Type B pancreatic cell (in vitro differentiated cells): ENCODE measurements at places on chromosomes 1 and 21.
A peak's percentile ranks its signal among the peaks of the same experiment; 100 is the strongest.

- no peak for DNase-seq
- peaks cover 7% of the 10 kb centered on the region for H3K27me3 ChIP-seq
- H3K27ac ChIP-seq = no peak overlapping the region
- peak overlapping the region; percentile 53 for H3K4me3 ChIP-seq
Measured at GRCh38 chr1:76807543-76808260, 59.6 kb upstream of the ST6GALNAC5 start.

DNA sequence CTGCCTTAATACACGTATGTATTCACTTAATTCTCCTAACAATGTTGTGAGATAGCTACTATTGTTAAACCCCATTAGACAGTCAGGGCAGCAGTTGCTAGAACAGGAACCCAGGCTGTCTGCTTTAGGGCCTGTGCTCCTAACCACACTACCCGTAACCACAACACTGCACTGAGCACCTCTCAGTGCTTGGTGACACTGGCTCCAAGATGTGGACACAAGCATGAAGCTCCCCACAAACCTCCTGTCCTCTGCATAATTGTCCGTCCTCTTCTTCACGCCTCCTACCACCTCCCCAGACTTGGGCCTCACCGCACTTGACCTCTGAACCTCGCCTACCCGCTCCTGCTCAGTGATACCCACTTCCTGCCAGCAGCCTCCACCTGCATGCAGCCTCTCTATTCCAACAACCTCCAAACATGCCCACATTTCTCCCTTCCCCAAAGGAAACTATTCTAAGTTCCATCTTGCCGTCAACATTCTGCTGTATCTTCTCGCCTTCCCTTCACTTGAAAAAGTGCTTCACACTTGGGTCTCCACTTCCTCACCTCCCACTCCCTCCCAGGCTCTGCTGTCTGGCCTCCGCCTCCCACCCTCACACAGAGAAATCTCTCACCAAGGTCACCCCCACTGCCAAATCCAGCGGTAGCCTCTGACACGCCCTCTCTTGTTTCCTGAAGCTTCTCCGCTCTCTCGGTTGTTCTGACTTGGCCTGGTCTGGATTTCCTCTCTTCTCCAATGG, 14.6 kb upstream of the AHDC1 start:
- H3K4me3 ChIP-seq = no peak overlapping the region
- H3K27ac ChIP-seq = no peak overlapping the region
- H3K4me1 ChIP-seq = peaks cover 9% of the 10 kb centered on the region

DNA sequence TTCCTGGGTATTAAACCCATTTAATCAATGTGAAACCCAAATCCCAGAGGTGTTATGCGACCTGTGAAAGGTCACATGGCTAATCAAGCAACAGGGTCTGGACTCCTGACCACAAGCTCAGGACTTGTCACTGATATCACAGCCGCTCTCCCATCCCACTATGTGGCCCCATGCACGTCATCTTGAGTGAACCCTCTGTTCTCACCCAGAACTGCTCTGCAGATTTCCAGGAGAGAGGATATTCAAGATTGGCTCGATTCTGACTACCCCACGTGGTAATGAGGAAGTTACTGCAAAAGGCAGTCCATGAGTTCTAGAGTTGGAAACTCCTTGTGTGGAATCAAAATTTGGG, 173.5 kb upstream of the ETV3 start:
- no peak overlapping the region for H3K27ac ChIP-seq
- no peaks in the 10 kb centered on the region for H3K36me3 ChIP-seq
- no peak overlapping the region for H3K4me3 ChIP-seq

DNA sequence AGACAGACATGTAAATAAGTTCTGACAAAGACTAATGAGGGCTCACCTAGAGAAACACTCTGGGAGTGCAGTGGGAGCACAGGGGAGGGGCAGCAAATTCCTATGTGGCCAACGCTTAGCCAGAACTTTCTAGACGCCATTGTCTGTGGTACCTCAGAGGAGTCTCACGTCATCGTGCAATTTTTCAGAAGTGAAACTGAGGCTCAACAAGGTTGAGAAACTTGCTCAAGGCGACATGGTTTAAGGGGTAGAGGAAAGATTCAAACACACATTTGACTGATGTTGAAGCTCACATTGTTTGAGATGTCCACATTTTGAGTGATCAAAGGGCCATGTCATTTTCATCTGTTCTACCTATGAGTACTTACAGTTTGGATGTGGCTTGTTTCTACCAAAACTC, 152.6 kb upstream of the LMO4 start:
- peaks cover 13% of the 10 kb centered on the region for H3K4me1 ChIP-seq
- H3K27ac ChIP-seq = no peak overlapping the region
- no peak for DNase-seq
- no peaks in the 10 kb centered on the region for H3K27me3 ChIP-seq
- peaks cover 6% of the 10 kb centered on the region for H3K36me3 ChIP-seq

- DNase-seq = no peak
- H3K27ac ChIP-seq = no peak overlapping the region
- no peak overlapping the region for H3K4me3 ChIP-seq
- peaks cover 15% of the 10 kb centered on the region for H3K4me1 ChIP-seq
- peaks cover 3% of the 10 kb centered on the region for H3K36me3 ChIP-seq
- no peaks in the 10 kb centered on the region for H3K27me3 ChIP-seq
Measured at GRCh38 chr1:184499616-184500015, 112.8 kb downstream of the C1orf21 start.

- DNase-seq = no peak
- no peak overlapping the region for H3K27ac ChIP-seq
- peaks cover 83% of the 10 kb centered on the region for H3K27me3 ChIP-seq
- H3K4me3 ChIP-seq = no peak overlapping the region
Measured at GRCh38 chr1:110604586-110605148, 1.5 kb downstream of the KCNA2 start.

DNA sequence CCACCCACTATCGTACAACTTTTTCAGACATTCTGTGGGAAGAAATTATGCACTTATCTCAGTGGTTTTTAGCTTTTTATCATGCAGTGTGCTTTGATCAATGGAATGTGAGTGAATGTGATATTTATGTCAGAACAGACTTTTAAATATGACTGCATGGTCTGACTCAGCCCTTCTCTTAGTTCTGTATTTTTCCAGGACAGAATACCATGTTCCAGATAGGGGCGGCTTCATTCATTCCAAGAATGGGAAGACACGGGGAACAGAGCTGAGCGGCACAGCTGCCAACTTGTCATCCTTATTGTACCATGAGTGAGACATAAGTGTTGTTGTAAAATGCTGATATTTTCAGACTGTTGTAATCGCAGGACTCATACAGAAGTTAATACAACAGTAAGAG, 214.6 kb upstream of the NCAM2 start:
- H3K27me3 ChIP-seq = no peaks in the 10 kb centered on the region
- no peak overlapping the region for H3K27ac ChIP-seq
- H3K4me3 ChIP-seq = no peak overlapping the region
- no peak for DNase-seq
- H3K4me1 ChIP-seq = no peaks in the 10 kb centered on the region

DNA sequence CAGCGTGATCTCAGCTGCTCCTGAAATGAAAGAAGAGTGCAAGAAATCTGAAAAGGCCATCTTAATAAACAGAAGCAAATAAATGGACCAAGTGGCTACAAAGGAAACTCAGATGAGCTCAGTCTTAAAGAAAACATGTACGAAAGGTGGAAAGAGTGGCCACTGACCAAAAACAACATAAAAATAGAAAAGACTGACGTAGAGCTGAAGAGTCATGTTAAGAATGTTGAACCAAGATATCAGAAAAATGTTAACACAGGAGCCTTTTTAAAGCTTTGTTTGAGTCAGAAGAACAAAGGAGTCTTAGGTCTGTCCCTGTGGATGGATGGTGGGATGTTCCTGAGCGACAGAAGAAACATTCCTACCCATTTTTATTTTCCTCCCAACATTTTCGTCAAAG, 30.8 kb upstream of the ZNF648 start:
- H3K4me3 ChIP-seq = no peak overlapping the region
- H3K36me3 ChIP-seq = no peaks in the 10 kb centered on the region
- no peak overlapping the region for H3K27ac ChIP-seq
- no peak for DNase-seq
- no peaks in the 10 kb centered on the region for H3K4me1 ChIP-seq
- H3K27me3 ChIP-seq = no peaks in the 10 kb centered on the region

GRCh38 chr1:209727286-209727685, 22.6 kb downstream of the HSD11B1 start:
- H3K36me3 ChIP-seq = no peaks in the 10 kb centered on the region
- no peaks in the 10 kb centered on the region for H3K27me3 ChIP-seq
- DNase-seq = no peak
- peaks cover 2% of the 10 kb centered on the region for H3K4me1 ChIP-seq

DNA sequence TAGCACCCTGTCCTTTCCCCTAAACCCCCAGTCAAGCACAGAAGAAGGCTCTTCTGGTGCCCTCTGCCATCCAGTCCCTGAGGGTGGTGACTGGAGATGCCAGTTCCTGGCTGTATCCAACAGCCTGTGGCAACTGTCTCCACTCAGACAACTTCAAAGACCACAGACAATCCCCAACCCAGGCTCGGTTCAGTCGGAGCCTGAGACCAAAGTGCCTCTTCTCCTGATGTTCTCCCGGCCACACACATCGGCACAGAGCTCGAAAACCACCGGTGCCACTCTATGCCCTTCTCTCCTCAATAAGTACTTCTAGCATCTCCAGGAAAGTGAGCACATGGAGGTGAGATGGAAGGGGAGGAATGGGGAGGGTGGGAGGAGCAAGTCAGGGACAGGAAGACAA, 39.6 kb upstream of the HMGB4 start:
- no peak overlapping the region for H3K4me3 ChIP-seq
- H3K27me3 ChIP-seq = peaks cover 10% of the 10 kb centered on the region
- H3K4me1 ChIP-seq = no peaks in the 10 kb centered on the region
- DNase-seq = no peak

- H3K4me1 ChIP-seq = no peaks in the 10 kb centered on the region
- H3K27me3 ChIP-seq = peaks cover 8% of the 10 kb centered on the region
- no peak overlapping the region for H3K27ac ChIP-seq
- DNase-seq = no peak
- H3K4me3 ChIP-seq = no peak overlapping the region
- no peaks in the 10 kb centered on the region for H3K36me3 ChIP-seq
Measured at GRCh38 chr1:53139951-53140361, 2.5 kb downstream of the SLC1A7 start.

GRCh38 chr1:50438945-50439344, 15.7 kb upstream of the DMRTA2 start:
- H3K27me3 ChIP-seq = peaks cover 9% of the 10 kb centered on the region
- H3K27ac ChIP-seq = no peak overlapping the region
- H3K36me3 ChIP-seq = peaks cover 8% of the 10 kb centered on the region
- no peak for DNase-seq
- no peaks in the 10 kb centered on the region for H3K4me1 ChIP-seq

DNA sequence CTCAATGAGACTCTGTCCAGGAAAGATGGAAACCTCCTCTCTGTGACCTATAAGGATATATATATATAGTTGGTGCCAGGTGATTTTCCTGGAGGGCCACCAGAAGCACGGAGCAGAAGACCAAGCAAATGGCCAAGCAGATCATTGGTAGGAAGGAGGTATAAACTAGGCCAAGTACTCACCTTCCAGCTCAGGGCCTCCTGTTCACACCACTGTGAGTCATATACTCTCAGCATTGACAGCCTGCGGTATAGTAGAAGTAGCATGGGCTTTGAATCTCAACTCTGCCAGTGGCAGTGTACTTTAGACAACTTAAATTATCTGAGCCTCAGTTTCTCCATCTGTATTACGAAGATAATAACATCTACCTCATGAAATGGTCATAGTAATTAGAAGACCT, 15.4 kb downstream of the IL12RB2 start:
- no peaks in the 10 kb centered on the region for H3K36me3 ChIP-seq
- H3K27ac ChIP-seq = no peak overlapping the region
- no peaks in the 10 kb centered on the region for H3K27me3 ChIP-seq
- no peak overlapping the region for H3K4me3 ChIP-seq
- no peaks in the 10 kb centered on the region for H3K4me1 ChIP-seq

DNA sequence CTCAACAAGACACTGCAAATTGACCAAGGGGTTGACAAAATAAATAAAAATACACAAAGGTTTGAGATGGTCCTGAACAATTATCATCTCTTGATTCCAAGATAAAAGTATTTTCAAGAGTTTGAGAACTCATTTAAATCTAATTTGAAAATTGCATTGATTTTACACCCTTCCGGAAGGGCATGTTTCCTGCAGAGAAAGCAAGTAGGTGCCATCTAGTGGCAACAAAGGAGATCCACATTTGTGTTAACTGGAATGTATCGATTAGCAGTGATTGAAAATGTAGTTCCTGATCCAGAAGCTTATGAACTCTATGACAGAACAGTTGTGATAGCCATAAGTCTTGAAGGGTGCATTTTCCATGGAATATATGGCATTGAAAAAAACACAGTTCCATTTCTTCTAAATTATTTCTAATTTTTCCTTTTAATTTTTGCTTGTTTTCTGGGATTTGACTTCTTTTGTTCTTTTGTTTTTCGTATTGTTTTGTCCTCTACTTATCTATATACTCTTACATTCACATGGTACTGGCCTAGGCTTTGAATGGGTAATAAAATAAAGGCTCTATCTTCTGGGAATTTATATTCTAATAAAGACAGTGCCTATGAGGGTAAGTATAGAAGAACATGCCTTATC, 143.7 kb downstream of the DNM3 start:
- H3K36me3 ChIP-seq = no peaks in the 10 kb centered on the region
- peaks cover 5% of the 10 kb centered on the region for H3K4me1 ChIP-seq
- DNase-seq = no peak
